A375 (cell line): ENCODE measurements at places on chromosomes 3 and 15. TPM values are rescaled to one million over a fixed set of nuclear protein-coding genes. Genes with fewer than 3 reads are reported as not detected.

Gene MEF2A
- total RNA-seq = 26.2 and 30.1 TPM in 2 replicates

Gene EPHB3
- total RNA-seq = 5.0 and 6.7 TPM in 2 replicates

Gene PAQR9
- total RNA-seq = not detected in 2 replicates

Gene BCL2A1
- 4.1 and 4.7 TPM in 2 replicates for total RNA-seq

Gene KY
- total RNA-seq = 0.16 TPM in 1 of 2 replicates, not detected in the other

Gene ALDH1A2
- not detected in 2 replicates for total RNA-seq

Gene CCDC191
- 1.1 and 1.3 TPM in 2 replicates for total RNA-seq

Gene MAPK6
- 39.8 and 45.4 TPM in 2 replicates for total RNA-seq

Gene CPEB1
- 1.7 and 2.9 TPM in 2 replicates for total RNA-seq

Gene LRTM1
- total RNA-seq = not detected in 2 replicates

Gene HHATL
- not detected in 2 replicates for total RNA-seq

Gene MAGEL2
- total RNA-seq = 0.08 and 0.15 TPM in 2 replicates

Gene RARB
- total RNA-seq = 0.80 and 0.94 TPM in 2 replicates

Gene PRRT3
- 1.5 and 1.6 TPM in 2 replicates for total RNA-seq

Gene KLHL40
- total RNA-seq = not detected in 2 replicates

Gene UBAP1L
- 0.93 and 0.98 TPM in 2 replicates for total RNA-seq

Gene NUP210
- 16.0 TPM in 2 replicates for total RNA-seq

Gene GOLGA6L10
- 1.6 and 1.7 TPM in 2 replicates for total RNA-seq

Gene UPK1B
- total RNA-seq = not detected in 2 replicates

Gene RBP2
- total RNA-seq = not detected in 2 replicates

Gene KIF9
- 22.7 and 28.0 TPM in 2 replicates for total RNA-seq

Gene ZNF385D
- 1.9 and 4.2 TPM in 2 replicates for total RNA-seq

Gene CMTM6
- 45.9 and 53.3 TPM in 2 replicates for total RNA-seq

Gene LIPH
- total RNA-seq = 0.04 TPM in 1 of 2 replicates, not detected in the other

Gene NPAP1
- total RNA-seq = under 0.01 TPM in 1 of 2 replicates, not detected in the other

Gene POPDC2
- total RNA-seq = 0.05 and 0.19 TPM in 2 replicates

Gene ISY1
- total RNA-seq = 49.6 and 60.6 TPM in 2 replicates

Gene LDHAL6B
- total RNA-seq = not detected in 2 replicates

Gene MESP2
- total RNA-seq = 0.74 and 0.98 TPM in 2 replicates

Gene SETD5
- 59.7 and 69.2 TPM in 2 replicates for total RNA-seq

Gene IGF2BP2
- total RNA-seq = 86.0 and 115 TPM in 2 replicates

Gene GOLGA8J
- total RNA-seq = 0.08 TPM in 1 of 2 replicates, not detected in the other

Gene WDR6
- total RNA-seq = 87.4 and 91.0 TPM in 2 replicates

Gene DNAJC19
- total RNA-seq = 21.4 and 30.7 TPM in 2 replicates

Gene MINDY2
- total RNA-seq = 16.4 and 16.7 TPM in 2 replicates

Gene SI
- total RNA-seq = not detected in 2 replicates

Gene CCDC39
- not detected in 2 replicates for total RNA-seq

Gene CNTN4
- total RNA-seq = 5.1 and 5.8 TPM in 2 replicates

Gene ZFAND6
- 71.8 and 74.4 TPM in 2 replicates for total RNA-seq

Gene GHSR
- not detected in 2 replicates for total RNA-seq

Gene GOLGA6D
- total RNA-seq = not detected in 2 replicates

Gene TXNRD3
- 6.9 and 8.7 TPM in 2 replicates for total RNA-seq

Gene NOX5
- 0.11 and 0.13 TPM in 2 replicates for total RNA-seq

Gene APOD
- 2.3 and 2.7 TPM in 2 replicates for total RNA-seq

Gene CIB2
- 0.64 and 5.3 TPM in 2 replicates for total RNA-seq

Gene CCR3
- not detected in 2 replicates for total RNA-seq

Gene GRIP2
- 0.05 and 3.7 TPM in 2 replicates for total RNA-seq

Gene BNC1
- 2.3 and 3.1 TPM in 2 replicates for total RNA-seq

Gene MME
- 7.6 and 9.4 TPM in 2 replicates for total RNA-seq
